Sigmoid colon (tissue), 7 donors: ENCODE measurements at places on chromosomes 12 and 14. TPM values are rescaled to one million over a fixed set of nuclear protein-coding genes. Genes with fewer than 3 reads are reported as not detected.
A peak's percentile ranks its signal among the peaks of the same experiment; 100 is the strongest.

DNA sequence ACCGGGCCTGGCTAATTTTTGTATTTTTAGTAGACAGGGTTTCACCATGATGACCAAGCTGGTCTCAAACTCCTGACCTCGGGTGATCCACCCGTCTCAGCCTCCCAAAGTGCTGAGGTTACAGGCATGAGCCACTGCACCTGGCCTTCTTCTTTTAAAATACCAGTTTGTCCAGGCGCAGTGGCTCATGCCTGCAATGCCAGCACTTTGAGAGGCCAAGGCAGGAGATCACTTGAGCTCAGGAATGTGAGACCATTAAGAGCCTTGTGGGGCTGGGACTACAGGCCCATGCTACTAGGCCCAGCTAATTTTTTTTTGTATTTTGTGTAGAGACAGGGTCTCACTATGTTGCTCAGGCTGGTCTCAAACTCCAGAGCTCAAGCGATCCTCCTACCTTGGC is 8.1 kb upstream of the PEBP1 start:
- no peaks in the 10 kb centered on the region for H3K36me3 ChIP-seq
- H3K27me3 ChIP-seq, result no peaks in the 10 kb centered on the region
- peak; percentile 8 for DNase-seq
- no peak overlapping the region for H3K4me3 ChIP-seq
- H3K4me1 ChIP-seq, result no peaks in the 10 kb centered on the region
- H3K27ac ChIP-seq, result no peak overlapping the region

GRCh38 chr12:61018571-61018970 is 1241.6 kb upstream of the USP15 start:
- no peak overlapping the region for H3K4me3 ChIP-seq
- DNase-seq, result no peak
- H3K27ac ChIP-seq, result no peak overlapping the region
- H3K36me3 ChIP-seq, result no peaks in the 10 kb centered on the region
- no peaks in the 10 kb centered on the region for H3K4me1 ChIP-seq

The C12orf42 gene
- total RNA-seq, result not detected

The VRTN gene
- total RNA-seq, result not detected

- no peak overlapping the region for H3K4me3 ChIP-seq
- H3K27ac ChIP-seq, result peak overlapping the region; percentile 59
- no peaks in the 10 kb centered on the region for H3K4me1 ChIP-seq
- peak; percentile 75 for DNase-seq
These were observed 5.5 kb downstream of the DUSP6 start for GRCh38 chr12:89346741-89347324.

DNA sequence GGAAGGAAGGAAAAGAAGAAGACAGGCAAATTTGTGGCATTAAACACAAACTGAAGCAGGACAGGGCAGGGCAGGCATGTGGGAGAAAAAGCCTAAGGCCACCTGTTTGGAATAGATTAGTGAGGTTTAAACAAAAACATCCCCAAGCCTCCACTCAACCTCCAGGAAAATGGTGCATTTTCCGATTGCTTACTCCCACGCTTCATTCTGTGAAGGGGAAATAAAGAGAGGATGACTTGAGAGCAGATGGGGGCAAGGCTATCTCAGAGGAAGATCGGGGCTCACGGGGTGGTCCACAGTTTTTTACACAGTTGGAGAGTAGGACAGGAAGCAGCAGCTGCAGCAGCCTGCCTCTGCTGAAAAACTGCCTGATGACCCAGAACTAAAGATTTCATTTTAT is 250.9 kb downstream of the DUSP6 start:
- DNase-seq, result no peak
- no peaks in the 10 kb centered on the region for H3K4me1 ChIP-seq
- no peak overlapping the region for H3K4me3 ChIP-seq
- H3K27me3 ChIP-seq, result no peaks in the 10 kb centered on the region
- H3K36me3 ChIP-seq, result no peaks in the 10 kb centered on the region
- H3K27ac ChIP-seq, result no peak overlapping the region
